ENCODE measurements at places on chromosomes 7 and 10.
A peak's percentile ranks its signal among the peaks of the same experiment; 100 is the strongest.

- no peak for DNase-seq
These were observed 46.4 kb downstream of the KIAA1217 start for GRCh38 chr10:24255115-24255880.

DNA sequence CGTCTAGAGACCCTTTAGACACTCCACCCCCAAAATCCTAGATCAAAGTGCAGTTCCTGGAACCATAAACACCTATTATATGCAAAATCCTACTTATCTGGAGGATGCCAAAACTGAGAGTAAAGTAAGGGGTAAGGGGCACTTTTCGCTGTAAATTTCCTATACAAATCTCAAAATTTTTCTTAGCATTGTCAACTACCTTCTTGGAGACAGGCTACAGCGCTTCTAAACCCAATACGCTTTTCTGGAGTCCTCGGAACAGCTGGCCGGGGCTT is 10.4 kb downstream of the TWIST1 start:
- DNase-seq = no peak

GRCh38 chr7:141200191-141201108 is 126.6 kb downstream of the TMEM178B start:
- no peak for DNase-seq

GRCh38 chr7:104956753-104957450 is 57.1 kb upstream of the KMT2E start:
- DNase-seq = peak; percentile 38

DNA sequence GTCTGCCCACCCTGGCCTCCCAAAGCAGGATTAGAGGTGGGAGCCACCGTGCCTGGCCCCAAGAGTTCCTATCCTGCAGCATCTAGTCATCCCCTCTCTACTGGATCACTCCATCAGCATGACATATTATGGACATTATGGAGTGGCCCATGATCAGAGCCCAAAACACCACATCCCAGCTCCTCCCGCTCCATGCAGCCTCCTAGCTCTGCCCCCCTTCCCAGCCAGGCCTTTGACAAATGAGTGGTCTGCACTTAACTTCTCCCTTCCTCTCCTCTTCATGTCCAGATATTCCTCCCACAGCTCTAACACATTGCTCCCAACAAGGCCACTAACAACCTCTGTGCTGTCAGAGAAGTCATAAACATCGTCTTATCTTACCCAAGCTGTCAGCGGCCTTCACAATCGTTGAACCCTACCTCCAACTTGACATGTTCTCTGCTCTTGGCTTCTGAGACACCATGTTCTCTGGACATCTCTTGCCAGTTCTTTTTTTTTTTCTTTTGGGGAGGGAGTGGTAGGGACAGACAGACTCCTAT is 187.6 kb downstream of the NSUN6 start:
- DNase-seq = no peak

- DNase-seq = no peak
These were observed 29.3 kb downstream of the DNAJC12 start for GRCh38 chr10:67808704-67809103.

- no peak for DNase-seq
These were observed 124.5 kb downstream of the ZFAND4 start for GRCh38 chr10:45548068-45548467.

- no peak for DNase-seq
These were observed 52.3 kb downstream of the HECW1 start for GRCh38 chr7:43164757-43165156.

GRCh38 chr7:19437446-19437845 is 271.4 kb downstream of the POLR1F start:
- DNase-seq = no peak

DNA sequence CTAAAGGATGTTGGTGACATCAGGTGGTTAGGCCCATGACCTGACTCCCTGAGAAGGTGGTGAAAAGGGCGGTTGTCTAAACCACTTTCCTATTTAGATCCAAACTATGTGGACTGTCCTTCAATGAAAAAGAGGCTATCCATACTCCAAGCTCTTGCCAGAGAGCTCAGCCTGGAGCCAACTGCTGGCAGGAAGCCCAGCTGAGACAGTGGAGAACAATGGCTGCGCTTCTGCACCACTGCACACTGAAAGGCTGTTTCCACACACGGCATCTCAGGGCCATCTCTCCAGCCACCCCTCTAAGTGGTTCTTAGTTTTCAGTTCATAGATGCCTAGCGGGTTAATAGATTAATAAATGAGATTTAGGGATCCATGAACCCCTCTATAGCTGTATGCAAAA is 488.8 kb upstream of the ZMIZ1 start:
- no peak for DNase-seq

DNA sequence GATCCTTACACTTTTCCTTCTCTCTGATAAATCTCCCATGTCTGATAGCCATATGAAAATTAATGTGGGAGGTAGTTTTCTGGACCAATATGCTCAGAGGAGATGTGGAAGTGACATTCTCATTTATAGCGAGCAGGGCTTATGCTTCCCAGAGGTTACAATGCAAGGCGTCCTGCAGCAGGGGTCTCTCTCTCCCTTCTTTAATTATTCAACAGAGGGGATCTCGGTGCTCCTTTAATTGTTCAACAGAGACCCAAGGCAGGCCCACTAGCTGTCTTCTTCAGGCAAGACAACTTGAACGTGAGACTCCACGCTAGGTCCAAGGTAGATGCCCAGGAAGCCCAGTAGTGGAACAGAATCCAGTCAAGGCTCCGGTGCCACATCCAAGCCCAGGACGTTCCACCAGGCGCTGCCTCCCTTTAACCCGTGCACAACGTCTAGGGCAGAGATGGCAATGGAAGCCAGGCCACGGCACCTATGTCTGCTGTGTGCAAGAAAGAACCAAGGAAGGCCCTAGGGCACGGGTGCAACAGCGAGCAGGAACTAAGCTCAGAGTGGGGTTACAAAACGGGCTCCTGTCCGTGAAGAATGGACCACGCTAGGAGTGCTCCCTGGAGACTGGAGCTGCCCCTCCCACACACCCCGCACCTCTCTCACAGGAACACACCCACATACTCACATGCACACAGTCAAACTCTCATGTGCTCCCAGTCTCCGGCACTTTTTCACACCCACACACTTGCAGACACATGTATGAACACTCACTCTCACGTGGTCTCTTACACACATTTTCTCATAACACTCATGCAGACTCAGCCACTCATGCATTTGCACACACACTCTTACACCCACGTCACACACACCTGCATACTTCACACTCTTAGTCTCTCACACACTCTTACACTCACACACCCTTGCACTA is 230.4 kb downstream of the TNS3 start:
- DNase-seq = no peak

DNA sequence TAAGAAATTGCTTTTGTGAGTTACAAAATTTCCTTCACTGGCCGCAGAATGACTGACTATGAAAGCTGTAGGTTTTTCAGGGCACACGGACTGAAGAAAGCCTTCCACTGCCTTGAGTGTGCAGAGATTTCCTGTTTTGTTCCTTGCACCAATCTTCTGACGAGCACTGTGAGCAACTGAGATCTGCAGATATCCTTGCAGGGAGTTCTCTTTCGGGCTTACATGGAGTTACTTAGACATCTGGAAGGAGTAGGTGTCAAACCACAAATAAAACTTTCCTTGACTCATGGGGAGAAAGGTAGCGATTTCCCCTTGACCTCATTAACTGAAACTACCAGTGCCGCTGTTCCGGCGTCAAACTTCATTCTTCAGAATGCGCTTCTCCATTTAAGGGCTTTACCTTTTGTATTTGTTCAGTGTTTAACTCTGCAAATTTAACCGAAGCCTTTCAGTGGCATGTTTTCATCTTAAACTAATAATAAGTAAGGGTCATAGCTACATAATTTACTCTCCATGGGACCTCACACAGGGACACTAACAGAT is 1175.3 kb downstream of the GATA3 start:
- DNase-seq = no peak

DNA sequence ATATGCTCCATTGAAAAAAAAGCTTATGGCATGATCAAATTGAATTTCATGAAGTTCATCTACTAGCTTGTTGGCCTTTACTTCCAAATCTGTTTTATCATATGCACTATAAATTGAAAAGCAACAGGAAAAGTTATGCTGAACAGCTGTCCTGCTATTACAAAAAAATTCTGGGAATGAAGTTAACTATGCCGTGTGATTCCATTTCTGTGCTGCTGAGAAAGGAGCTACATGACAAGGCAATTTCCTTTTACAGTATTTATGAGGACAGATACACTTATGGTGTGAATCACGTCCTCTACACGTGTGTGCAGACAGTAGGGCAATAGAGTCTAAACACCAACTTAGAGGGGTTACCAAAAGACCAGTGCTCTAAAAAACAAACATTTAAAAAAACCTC is 426.5 kb upstream of the AKR1E2 start:
- DNase-seq = no peak

- DNase-seq = no peak
These were observed 67.5 kb upstream of the MEOX2 start for GRCh38 chr7:15753887-15754579.

- DNase-seq = no peak
These were observed 20.8 kb downstream of the SLC26A5 start for GRCh38 chr7:103425177-103425576.

GRCh38 chr10:91411621-91412020 is 1.5 kb downstream of the HECTD2 start:
- DNase-seq = no peak

DNA sequence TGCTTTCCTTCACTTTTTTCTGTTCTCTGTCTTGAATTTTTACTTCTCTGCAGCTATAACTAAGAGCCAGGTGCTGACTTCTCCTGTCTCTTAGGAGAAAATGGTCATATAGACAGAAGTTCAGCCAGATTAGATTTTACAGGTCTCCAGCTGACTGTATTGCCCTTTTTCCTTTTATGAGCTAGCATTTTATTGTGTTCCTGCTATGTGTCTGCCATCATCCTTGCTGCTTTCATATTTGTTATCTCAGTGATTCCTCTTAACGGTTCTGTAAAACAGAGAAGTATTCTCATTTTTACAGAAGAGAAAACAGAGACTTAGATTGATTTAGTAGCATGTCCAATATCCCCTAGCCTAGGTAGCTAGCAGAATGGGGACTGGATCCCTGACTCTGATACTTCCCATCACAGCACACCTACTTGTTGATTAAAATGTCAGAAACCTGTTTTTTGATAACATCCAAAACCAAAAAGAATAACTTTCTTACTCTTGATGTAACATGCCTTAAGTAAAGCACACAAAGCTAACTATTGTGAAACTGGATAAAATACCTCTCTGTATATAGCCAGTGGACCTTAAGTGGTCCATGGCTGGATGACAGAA is 5.2 kb downstream of the KAT6B start:
- DNase-seq = no peak

DNA sequence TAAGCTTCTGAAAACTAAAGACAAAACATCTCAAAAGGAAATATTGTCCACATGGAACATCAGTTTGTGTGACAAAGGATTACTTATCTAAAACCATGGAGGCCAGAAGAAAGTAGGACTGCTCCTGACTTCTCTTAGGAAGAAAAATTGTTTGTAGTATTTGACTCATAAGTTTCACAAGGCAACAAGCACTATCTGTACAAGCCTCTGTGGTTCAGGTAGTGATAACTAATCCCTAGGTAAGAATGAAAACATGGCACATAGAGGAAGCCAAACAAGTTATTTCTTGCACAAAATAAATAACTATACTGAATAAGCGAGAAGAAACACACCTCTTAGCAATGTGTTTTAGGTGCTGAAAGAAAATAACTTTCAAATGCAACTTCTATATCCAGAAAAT is 30.3 kb downstream of the TFPI2 start:
- no peak for DNase-seq

Measured in activated naive CD4-positive, alpha-beta T cell treated with anti-CD3 and anti-CD28 coated beads for 36 hours (primary cell).